Muscle of back (tissue), 13 donors: ENCODE measurements at places on chromosomes 5 and 9. TPM values are rescaled to one million over a fixed set of nuclear protein-coding genes. Genes with fewer than 3 reads are reported as not detected.

Gene IL17B
- 253 TPM for polyA plus RNA-seq

Gene PLAC8L1
- 0.68 TPM for polyA plus RNA-seq

Gene NOP16
- 21.6 TPM for polyA plus RNA-seq

GRCh38 chr5:108487951-108488350 is 106.1 kb upstream of the FBXL17 start:
- no peak for DNase-seq

DNA sequence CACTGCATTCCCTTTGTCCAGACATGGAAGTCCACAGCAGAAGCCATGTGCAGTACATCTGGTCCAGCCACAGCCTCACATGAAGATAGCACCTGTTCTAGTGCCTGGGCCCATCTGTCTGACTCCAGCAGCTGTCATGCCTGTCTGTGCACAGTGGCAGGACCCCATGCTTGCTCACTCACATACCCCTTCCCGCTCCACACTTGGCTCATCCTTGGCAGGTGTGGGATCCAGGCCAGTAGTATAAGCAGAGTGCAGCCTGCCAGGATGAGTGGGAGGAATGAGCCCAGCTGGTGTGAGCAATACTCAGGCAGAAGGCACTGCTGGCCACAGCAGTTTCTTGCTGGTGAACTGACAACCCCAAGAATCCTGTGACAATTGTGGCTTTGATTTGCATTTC is 168.0 kb downstream of the PRDM9 start:
- DNase-seq = no peak
